Germinal center (tissue), 1 donor: ENCODE measurements at places on chromosomes 2 and 18.

GRCh38 chr2:158460632-158461297 lies 4.0 kb downstream of the PKP4 start:
- DNase-seq: no peak

DNA sequence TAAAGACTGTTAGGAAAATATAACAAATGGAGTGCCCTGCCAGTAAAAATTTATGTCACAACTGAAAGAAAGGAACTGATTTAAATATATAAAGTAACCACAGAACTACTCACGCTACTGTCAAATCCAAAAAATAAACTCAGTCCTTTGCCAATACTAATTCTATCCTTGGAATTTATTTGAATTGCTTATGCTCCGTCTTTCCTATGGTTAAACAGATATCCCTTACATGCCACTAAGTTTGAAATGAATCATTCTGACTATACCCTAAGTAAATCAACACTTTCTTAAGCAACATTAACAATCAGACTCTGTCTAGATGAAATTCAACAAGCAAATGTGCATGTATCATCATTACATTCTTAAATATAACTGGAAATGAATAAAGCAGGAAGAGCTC lies 9.8 kb downstream of the HNRNPLL start:
- no peak for DNase-seq

DNA sequence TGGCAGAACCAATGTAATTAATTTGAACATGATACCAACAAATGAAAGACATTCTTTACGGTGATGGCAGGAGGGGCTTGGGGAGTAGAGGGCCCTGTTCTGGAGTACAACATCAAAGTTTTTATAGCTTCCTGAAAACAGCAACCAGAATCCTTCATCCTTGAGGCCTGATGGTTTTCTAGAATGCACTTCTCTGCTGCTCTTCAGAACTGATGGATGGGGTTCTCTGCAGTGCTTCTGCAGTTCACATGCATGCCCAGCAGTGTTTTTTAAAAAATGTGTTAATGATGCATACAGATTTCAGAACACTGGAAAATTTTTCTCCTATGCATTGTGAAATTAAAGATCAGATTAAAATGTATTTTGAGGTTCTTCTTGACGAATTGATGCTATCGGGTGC lies 2.5 kb downstream of the LTBP1 start:
- no peak for DNase-seq

DNA sequence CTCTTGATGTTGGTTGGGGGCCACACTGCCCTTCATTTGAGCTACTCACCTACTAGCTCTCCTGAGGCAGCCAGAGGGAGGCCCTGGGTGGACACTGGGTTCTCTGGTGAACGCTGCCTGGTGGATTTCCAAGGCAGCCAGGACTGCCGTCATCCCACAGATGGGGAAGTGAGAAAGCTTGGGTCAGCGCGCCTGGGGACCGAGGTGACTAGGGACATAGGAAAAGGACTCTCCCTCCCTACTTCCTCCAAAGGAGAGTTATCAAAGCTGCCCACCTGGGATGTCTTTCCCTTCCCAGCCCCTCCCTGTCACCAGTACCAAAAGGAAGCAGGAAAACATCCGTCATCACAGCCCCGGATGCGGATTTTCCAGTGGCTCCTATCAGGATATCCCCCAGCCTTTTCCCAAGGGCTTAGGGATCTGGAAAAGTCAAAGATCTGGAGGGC lies 3.8 kb upstream of the SEMA4C start:
- DNase-seq: no peak

DNA sequence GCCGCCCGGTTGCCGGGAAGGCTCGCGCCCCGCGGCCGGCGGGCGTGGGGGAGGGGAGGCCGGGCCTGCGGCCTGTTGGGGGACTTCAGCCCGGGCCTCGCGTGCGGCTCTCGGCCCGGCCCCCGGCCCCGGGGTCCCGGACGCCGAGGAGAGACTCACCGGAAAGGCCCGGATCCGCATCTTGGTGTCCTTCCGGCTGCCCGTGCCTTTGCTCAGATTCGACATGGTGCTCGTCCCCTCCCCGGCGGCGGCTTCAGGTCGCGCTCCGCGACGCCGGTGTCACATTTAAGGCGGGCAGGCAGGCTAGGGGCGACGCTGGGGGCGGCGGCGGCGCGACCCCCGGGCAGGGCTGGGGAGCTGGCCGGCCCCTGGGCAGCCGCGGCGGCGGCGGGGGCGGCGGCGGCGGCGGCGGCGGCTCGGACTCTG lies 365 bp downstream of the CUL3 start:
- peak; percentile 50 for DNase-seq

- no peak for DNase-seq
Measured at GRCh38 chr2:236054125-236054524, 114.1 kb downstream of the GBX2 start.

DNA sequence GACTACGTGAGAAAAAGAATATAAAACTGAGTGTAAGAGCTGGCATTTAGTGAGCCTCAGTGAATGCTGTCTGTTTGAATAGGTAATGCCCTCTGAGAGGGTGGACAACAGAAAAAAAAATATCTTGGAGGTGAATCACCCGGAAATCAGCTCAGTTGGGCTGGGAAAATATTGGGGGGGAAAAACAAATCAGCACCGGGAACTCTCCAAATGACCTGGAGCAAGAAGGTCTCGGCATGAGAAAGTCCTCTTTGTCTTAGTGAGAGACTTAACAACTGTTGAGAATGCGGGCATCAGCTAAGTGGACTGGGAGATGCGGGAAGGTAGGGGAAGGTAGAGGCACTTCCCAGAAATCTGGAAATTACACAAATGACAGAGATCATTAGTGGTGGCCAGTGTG lies 109.4 kb upstream of the POU3F3 start:
- no peak for DNase-seq
